NCI-H1694 (cell line): ENCODE measurements at places on chromosomes 7 and 10.

DNA sequence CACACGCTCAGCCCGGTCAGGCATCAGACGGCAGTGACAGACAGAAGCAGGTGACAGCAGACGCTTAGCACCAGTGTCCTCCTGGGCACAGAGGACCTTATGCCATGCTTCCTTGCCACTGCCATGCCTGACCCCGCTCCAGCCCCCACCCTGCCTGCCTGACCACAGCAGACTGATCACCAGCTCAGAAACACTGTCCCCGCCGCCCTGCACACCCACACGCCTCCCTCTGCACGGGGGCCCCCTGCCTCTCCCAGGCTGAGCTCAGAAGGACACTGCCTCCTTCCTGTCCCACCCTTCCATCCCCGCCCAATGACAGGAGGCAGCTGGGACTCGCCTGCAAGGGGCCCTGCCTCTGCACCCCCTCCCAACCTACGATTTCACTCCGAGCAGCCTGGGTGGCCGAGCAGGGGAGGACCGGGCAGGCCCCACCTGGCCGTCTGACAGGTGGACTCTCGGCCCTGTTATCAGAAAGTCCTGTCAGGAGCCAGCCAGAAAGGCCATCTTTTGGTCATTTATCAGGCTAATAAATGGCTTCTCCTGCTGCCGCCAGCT lies 183.4 kb downstream of the ELFN1 start:
- no peak for DNase-seq

DNA sequence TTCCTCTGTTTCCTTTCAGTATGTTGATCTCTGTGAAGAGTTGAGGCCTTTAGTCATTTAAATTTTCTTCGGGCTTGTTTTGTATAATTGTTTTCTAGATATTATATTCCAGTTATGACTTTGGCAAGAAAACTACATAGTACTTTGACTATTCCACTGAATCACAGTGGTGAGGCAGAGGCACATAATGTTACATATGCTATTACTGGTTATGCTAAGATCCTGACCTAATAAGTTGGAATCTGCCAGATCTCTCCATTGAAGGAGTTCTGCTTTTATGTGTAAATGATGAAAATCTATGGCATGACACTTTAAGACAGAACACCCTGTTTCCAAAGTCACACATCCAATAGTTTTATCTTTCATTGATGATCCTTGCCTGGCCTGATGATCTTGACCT lies 83.7 kb downstream of the CYP2C19 start:
- DNase-seq = no peak

GRCh38 chr7:41294556-41295454 lies 408.1 kb downstream of the INHBA start:
- DNase-seq = no peak

GRCh38 chr10:6498771-6499170 lies 81.3 kb downstream of the PRKCQ start:
- no peak for DNase-seq

DNA sequence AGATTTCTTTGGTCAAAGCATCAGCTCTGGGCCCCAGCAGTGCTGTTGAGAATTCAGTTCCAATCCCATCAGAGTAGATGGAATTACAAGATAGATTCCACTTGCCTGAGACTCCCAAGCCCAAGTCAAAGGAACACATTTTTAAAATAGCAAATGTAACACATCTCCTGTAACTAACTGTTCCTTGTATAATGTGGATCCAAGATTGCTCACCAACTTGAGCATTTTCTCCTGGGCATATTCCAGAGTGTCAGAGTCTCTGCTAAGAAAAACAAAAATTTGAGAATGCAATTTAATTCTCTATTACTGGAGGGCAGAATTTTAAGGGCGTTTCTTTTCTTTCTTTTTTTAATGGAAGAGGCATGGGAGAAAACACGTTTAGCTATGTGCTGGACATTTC lies 136.7 kb downstream of the NEBL start:
- DNase-seq = no peak

- no peak for DNase-seq
Observed at GRCh38 chr10:20888620-20889330, 8.3 kb downstream of the NEBL start.

- DNase-seq = no peak
Observed at GRCh38 chr7:64874562-64875250, 28.4 kb upstream of the ZNF273 start.

DNA sequence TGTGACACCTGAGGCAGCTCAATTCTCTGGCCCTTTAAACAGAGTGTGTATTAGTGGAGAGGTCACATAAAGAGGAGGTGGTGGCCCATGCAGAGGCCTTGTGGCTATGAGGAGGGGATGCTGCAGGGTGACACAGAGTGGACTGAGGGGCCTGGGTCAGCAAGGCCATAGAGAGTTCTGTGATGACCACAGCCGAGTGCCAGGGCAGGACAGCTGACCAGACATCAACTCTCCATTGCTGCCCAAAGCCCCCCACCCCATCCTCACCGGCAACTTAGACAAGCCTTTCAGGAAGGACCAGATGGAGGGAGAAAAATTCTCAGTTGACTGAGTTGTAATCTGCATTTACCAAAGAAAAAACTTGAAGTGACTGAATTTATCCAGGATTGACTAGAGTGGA lies 378.1 kb downstream of the RPS24 start:
- no peak for DNase-seq

GRCh38 chr7:157519798-157520244 lies 183.0 kb downstream of the DNAJB6 start:
- no peak for DNase-seq

GRCh38 chr10:306007-306674 lies 170.9 kb downstream of the ZMYND11 start:
- no peak for DNase-seq

GRCh38 chr7:25849500-25850184 lies 302.4 kb upstream of the NFE2L3 start:
- DNase-seq = no peak

GRCh38 chr7:27105301-27106031 lies 3.0 kb upstream of the HOXA2 start:
- DNase-seq = no peak

DNA sequence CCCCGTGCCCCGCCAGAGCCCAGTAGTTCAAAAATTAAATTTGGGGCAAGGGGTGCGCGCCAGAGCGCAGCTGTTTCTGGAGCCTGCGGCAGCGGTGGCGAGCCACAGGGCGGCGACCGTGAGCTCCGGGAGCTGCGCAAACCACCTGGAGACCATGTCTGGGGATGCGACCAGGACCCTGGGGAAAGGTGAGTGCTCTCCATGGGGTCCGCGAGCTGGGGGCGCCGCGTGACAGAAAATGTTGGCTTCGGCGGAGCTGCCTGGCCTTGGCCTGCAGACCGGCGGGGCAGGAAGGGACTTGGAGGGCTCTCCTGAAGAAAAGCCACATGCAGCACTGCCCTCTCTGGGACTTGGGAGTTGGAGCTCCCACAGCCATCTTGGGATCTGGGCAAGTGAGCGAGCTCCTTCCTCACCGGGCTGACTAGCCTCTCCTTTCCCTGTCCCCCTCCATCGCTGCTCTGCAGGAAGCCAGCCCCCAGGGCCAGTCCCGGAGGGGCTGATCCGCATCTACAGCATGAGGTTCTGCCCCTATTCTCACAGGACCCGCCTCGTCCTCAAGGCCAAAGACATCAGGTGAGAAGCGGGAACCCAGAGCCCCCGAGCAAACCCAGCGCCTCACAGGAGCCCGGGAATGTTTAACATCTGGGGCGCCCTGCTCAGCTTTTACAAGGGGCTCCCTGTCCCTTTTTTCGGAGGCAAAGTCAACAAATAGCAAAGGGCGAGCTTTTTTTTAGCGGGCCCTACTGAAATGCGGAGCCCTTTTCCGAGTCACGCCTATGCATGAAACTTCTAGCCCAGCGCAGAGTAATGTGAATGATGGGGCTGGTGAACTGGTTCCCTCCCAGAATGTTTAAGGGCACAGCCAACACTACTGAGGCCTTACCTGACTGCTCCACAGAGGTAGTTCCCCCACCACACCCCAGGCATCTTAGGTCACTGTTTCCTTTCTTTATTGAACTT lies 6.1 kb downstream of the GSTO2 start:
- no peak for DNase-seq

- no peak for DNase-seq
Observed at GRCh38 chr7:107078517-107078966, 34.0 kb downstream of the PRKAR2B start.

GRCh38 chr7:117251687-117252086 lies 71.2 kb downstream of the WNT2 start:
- peak; percentile 9 for DNase-seq

DNA sequence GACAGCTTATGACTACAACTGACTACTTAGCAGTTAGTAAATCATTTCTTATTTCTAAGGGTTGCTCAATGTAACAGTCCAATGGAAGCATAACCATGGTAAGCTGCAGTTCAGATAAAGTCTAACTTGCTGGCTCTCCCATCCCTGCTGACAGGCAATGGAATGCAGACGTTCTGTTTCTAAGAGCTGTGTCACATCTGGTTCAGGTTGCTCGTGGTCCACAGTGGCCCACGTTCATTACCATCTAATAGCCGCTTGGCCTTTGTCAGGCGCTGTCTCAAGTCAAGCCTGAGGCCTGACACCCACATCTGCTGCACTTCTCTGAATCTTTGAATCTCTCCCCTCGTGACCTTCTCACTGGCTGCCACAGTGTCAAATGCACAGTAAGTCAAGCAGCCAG lies 240.8 kb downstream of the FGFR2 start:
- DNase-seq = no peak

GRCh38 chr7:129801882-129802281 lies 150.9 kb downstream of the UBE2H start:
- DNase-seq = no peak

- peak; percentile 31 for DNase-seq
Observed at GRCh38 chr10:48306265-48306869, at the start of gene MAPK8. Gene MAPK8, plus strand, starts transcription at chr10:48306677. Its CDS starts 94,984 bp downstream, at chr10:48401661.

DNA sequence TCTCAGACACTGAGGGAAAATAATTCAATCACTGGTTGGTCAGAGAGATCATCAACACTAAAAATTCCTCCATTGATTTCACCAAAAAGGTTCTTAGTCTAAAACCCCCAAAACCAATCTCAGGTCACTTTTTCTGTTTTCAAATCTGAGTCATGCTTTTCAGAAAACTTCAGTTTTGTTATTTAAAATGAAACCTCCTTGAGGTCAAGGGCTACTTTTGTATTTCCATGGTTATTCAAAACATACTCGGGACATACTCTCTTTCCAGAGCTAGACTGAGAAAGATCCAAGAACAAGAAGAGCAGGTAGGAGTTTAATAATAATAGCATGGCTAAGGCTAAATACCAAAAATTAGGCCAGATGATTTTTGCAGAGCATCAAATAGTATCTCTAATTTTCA lies 152.8 kb downstream of the SDHAF3 start:
- DNase-seq = no peak

- DNase-seq = no peak
Observed at GRCh38 chr7:94069162-94069739, 65.1 kb upstream of the BET1 start.

- no peak for DNase-seq
Observed at GRCh38 chr10:1461016-1461415, 276.3 kb downstream of the ADARB2 start.

GRCh38 chr10:98832738-98833137 lies 386.0 kb upstream of the HPS1 start:
- DNase-seq = no peak

DNA sequence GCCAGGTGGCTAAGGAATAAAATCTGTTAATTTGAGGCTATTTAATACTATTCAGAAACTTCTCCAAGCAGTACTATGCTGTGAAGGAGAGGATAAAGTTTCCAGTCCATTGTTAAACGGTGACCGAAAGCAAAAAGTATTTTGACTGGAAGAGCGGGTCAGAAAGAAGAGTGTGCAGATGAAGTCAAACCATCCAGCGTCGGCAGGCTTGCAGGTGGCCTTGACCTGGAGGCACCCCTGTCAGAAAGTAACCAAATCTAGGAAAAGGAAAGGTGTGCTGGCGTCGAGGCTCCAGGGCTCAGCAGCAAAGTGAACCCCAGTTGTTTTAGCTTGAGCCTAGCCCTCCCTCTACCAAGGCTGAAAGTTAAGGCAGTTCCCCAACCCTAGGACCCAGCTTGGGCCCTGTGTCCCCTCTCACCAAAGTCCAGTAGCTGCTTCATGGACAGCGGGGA lies 544 bp downstream of the PDK4 start:
- DNase-seq = no peak

- DNase-seq = no peak
Observed at GRCh38 chr10:65570143-65571010, 1355.5 kb upstream of the LRRTM3 start.

GRCh38 chr10:8908013-8908412 lies 853.5 kb downstream of the GATA3 start:
- no peak for DNase-seq

- DNase-seq = no peak
Observed at GRCh38 chr7:95421847-95422444, 12.9 kb downstream of the PON2 start.

DNA sequence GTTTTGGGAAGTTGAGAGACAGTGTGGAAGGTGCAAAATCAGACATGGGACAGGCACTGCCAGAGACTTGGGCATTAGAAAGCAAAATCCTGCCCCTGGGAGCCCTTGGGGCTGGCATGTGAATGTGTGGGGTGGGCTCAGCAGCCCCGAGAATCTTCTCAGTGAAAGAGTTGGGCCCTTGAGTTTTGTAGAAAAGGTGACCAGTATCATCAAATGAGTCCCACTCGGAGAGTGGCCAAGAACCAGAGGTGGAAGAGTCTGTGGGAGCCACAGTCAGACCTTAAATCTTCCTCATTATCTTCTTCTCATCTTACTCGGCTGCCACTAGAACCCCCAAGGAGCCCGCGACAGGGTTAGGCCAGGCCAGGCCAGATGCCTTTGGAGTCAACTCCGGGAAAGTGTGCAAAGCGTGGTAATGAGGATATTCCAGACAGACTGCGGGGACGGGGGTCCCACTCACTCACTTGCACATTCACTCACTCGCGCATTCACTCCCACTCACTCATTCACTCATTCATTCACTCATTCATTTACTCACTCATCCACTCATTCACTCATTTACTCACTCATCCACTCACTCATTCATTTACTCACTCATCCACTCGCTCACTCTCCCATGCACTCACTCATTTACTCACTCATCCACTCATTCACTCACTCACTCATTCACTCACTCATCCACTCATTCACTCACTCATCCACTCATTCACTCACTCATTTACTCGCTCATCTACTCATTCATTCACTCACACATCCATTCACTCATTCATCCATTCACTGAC lies 74.9 kb downstream of the CARD11 start:
- DNase-seq = no peak

DNA sequence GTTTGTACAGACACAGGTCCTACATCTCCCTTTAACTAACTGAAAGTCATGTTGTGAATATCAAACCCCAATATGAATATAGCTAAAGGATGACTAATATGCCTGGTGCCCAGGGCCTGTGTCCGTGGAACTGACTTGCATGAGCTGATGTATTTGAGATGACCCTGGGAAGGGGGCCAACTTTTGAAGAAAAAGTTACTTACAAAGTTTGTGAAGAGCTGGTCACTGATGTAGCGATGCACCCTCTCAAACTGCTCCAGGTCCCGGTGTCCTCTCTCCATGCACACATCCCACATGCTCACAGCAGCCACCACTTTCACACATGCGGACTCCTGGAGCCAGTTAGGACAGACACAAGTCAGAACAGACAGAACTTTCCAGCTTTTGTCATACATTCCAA lies 106.2 kb downstream of the ABCC2 start:
- DNase-seq = no peak

DNA sequence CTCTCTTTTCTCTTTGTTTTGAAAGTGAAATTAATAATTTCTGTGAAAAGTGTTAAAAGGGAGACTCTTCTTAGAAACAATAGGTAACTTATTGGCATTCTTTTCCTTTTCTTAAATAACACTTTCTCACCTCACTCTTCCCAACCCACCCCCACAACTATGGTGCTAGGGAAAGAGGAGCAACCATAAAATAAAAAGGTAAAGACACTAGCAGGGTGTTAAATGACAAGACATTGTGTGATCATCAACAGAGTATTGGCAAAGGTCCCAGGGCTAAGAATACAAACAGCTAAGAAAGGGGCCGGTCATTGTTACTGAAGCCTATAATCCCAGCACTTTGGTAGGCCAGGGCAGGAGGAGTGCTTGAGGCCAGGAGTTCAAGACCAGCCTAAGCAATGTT lies 183.7 kb downstream of the NEBL start:
- no peak for DNase-seq
